ENCODE measurements at places on chromosomes 3 and 15.

DNA sequence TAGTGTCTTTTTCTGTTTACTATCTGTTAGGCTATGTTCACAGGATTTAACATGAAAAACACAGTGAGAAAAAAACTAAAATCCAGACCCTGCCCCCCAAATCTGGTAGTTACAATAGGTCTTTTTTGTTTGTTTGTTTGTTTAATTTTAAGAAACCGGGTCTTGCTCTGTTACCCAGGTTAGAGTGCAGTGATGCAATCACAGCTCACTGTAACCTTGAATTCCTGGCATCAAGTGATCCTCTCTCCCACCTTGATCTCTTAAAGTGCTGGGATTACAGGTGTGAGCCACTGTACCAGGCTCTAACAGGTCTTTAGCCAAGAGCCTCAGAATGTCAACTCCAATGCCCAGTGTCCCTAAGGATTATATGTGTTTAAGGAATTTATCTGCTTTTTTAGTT, 88.0 kb upstream of the GOLIM4 start:
- DNase-seq: no peak

- peak; percentile 42 for DNase-seq
These were observed 15.3 kb downstream of the DNAJC13 start for GRCh38 chr3:132432639-132433038.

GRCh38 chr15:68440136-68440535, 8.2 kb upstream of the ITGA11 start:
- DNase-seq: no peak

GRCh38 chr15:92829875-92830274, 70.2 kb upstream of the CHD2 start:
- DNase-seq: no peak

DNA sequence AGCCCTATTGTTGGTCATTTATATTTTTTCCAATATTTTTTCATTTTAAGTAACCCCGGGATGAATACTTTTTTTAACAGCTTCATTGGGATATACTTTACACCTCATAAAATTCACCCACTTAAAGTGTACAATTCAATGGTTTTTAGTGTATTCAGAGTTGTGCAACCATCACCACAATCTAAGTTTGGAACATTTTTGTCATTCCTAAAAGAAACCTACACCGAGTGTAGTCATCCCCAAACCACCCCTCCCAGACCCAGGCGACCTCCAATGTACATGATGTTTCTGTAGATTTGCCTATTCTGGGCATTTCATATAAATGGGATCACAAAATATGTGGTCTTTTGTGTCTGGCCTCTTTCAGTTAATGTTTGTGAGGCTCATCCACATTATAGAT, 118.3 kb upstream of the FRMD4B start:
- no peak for DNase-seq

DNA sequence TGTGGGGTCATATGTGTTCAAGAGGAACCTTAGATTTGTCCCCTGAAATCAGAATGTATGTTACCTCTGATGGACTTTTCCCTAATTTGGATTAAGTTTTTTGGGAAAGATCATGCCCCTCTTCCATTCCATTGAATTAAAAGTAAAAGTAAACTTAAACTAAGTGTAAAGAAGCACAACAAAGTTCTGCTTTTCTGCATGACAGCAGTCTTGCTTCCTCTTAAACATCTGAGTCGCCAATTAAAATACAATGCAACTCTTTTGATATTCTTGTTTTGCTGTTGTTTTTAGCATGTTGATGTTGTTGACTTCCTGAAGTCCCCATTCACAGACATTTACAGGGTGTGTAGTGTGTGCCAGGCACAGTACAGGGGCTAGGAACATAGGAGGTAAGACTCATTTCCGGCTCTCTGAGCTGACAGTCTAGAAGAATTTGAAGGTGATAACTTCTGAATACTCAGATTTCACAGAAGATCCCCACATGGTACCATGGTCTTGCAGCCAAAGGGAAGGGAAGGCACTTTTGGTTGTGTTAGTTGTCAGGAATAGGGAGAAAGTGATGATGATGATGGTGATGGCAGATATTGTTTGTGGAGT, 45.0 kb downstream of the USP13 start:
- DNase-seq: no peak

DNA sequence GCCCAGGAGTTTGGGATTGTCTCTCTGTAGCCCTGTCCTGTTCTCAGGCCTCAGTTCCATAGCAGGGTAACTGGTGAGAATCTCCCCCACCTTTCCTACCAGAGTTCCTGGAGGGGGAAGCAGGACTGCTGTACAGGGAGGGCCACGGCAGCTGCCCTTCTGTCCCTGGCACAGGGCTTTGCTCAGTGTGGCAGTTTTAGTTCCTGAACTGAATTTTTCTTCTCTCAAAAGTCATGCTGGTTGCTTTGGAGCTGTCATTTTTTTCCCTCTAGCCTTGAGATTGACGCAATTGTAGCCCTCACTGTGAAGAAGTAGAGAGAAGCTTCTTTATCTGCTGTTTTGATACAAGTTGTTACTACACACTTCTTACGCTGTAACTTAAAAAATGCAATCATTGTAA, 55.5 kb downstream of the TPRG1 start:
- no peak for DNase-seq

DNA sequence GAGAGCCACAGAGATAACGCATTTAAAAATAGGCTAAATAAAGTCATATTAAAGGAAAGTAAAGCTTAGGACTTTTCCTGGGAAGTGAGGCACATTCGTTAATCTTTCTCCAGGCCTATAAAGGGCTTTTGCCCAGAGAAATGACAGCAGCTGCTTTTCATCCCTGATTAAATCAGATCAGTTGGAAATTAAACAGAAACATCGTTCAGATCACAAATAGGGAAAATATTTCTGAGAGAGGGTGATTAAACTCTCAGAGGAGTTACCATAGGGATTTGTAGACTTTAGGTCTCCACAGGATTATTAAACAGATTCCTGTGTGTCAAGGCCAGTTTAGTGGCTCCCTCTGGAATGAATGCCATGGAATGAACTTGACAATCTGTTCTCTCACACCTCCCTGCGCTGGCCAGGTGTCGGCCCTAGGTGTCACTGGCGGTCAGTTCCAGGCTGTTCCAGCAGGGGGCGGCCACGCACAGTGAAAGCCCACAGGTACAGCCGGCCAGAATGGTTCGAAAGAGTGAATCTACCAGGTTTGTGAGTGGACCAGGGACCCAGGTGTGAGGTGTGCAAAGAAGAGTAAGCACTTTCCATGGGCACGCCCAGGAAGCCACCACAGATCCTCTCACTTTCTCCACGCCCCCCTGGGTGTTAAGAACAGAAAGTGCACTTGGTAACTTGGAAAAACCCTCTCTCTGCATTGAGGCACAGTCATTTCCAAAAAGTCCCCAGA, 253.0 kb upstream of the RASGRP1 start:
- DNase-seq: peak; percentile 47

DNA sequence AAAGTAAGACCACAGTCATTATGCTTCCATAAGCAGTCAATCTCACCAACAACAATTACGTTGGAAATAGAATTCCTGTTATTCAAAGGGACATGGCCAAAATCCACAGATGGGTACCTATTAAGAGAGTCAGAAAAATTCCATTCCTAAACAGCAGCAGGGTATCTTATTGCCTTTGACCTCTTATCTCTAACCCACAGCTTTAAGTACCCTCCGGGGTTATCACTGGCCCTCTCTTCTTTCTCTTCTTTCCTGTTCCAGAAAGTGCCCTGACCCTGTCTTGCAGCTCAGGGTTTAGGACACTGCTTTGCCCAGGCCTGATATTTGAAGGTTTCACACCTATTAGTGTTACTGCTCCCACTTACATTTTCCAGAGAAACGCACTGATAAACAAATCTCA, 428.7 kb downstream of the TBC1D5 start:
- no peak for DNase-seq

DNA sequence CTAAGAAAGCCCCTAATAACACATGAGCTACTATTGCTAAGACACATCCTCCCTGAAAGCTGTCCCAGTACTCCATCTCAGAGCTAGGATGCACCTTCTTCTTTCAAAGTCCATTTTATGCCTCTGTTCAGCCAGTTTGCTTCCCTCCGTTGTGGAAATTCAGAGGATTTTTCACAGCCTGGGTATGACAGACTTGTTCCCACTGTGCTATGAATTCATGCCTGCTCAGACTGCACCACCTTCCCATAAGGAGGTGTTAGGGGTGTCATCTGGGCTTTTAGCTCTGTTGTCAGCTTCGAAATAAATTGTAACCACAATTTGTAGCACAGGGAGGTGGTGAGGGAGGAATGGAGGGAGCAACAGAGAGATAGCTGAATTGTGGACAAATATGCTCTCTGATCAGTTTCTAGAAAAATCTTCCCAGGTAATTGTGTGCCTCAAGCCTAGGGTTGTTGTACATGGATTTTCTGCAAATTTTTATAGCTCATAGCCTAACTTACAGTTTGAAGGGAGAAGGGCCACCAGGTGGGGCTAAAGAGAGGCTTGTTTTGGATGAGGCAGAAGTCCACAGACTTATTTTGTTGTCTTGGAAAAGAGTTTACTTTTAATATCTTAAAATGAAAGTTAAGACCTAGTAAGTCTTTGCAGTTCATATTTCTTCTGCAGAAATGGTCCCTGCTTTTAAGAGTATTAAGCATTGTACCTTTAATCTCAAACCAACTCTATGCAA, 462.0 kb downstream of the PDCD6IP start:
- no peak for DNase-seq

DNA sequence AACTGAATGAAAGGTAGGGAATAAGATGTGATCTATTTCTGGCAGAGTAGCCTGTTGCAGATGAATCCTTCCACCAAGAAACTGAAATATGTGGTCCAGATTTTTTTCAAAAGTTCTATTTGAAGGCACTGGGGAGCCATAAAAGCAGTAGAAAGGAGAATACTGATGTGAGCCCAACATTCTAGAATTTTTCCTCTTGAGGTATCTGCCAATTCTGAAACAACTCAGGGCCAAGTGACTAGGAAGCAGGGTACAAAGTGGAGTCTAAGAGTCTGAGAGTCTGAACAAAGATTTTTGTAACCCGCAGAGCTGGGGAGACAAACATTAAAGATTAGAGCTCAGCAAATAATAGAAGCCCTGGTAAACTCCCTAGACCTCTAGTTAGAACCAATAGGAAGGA, 58.3 kb upstream of the SLCO3A1 start:
- no peak for DNase-seq
